ENCODE measurements at places on chromosomes 3 and 15. TPM values are rescaled to one million over a fixed set of nuclear protein-coding genes. Genes with fewer than 3 reads are reported as not detected.

GRK7 gene
- not detected for total RNA-seq

B3GALNT1 gene
- 13.7 TPM for total RNA-seq

ITIH4 gene
- 2.4 TPM for total RNA-seq

CLRN1 gene
- total RNA-seq, result not detected

CIB2 gene
- total RNA-seq, result 4.0 TPM

CNTN3 gene
- not detected for total RNA-seq

TMCC1 gene
- 36.6 TPM for total RNA-seq

SPATA12 gene
- total RNA-seq, result 0.14 TPM

ZNF35 gene
- 9.1 TPM for total RNA-seq
